ENCODE measurements at places on chromosomes 1 and 21.

DNA sequence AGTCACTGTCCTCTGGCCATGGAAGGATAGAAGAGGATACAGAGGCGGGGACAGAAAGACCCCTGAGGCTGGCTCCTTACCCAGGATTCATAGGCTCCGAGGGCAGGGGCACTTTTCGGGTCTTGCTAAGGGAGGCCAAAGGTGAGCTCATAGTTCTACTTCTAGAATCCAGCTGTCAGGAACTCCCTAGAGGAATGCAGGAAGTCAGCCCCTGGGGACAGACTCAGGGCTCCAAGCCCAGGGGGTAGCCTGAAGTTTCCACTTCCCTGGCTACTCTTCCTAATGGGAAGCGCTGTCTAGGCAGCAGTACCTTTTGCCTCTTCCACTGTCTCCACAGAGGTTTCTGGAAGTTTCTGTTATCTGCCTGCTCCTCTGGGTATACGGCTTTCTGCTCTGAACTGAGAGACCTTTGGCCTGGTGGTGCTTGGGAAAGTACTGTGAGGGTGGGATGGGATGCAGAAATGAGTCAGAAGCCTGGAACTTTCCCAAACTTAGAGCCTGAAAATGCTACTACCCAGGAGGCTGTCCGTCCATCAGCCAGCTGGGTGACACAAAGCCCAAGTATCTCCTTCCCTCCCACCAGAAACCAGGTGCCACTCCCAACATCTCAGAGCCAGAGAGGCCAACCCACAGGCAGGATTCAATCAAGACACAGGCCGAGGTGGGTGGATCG is 3.6 kb downstream of the UBXN11 start:
- no peak for DNase-seq

DNA sequence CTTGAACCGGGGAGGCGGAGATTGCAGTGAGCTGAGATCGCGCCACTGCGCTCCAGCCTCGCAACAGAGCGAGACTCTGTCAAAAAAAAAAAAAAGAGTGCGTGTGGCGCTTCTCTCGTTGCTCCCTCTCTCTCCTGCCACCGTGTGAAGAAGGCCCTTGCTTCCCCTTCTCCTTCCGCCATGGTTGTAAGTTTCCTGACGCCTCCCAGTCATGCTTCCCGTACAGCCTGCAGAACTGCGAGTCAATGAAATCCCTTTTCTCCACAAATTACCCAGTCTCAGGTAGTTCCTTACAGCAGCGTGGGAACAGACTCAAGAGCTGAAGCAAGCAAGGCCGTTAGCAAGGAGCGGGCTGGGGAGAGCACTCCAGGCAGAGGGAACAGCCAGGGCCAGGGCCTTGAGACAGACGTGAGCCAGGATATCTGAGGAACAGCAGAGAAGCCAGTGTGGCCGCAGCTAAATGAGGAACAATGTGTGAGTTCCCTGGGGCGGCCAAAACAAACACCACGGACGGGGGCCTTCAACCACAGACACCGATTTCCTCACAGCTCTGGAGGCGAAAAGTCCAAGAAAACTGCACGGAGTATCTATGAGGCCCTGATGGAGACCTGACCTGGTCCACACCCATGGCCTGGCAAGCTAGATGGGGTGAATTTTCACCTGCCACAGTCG is 54.2 kb upstream of the ETS2 start:
- peak; percentile 53 for DNase-seq

GRCh38 chr1:5648410-5649165 is 343.6 kb downstream of the NPHP4 start:
- no peak for DNase-seq

DNA sequence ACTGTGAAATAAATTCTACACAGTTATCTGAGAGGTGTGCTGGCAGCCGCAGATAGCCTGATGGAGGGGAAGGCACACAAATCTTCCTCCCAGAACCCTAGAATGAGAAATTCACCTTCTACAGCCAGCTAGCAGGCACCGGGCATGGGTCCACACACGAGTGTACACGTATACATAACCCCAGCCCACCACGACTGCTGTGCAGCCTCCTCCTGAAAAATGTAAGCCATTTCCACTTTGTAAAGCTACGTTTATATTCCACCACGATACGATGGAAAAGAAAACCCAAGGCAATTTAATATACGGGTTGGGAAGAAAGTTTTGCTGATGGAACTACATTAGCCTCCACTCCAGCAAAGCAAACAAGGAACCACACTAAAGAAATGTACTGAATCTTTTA is 1.8 kb downstream of the BTG3 start:
- DNase-seq, result no peak

- DNase-seq, result no peak
These were observed 178.6 kb downstream of the RRAGC start for GRCh38 chr1:38680801-38681510.

DNA sequence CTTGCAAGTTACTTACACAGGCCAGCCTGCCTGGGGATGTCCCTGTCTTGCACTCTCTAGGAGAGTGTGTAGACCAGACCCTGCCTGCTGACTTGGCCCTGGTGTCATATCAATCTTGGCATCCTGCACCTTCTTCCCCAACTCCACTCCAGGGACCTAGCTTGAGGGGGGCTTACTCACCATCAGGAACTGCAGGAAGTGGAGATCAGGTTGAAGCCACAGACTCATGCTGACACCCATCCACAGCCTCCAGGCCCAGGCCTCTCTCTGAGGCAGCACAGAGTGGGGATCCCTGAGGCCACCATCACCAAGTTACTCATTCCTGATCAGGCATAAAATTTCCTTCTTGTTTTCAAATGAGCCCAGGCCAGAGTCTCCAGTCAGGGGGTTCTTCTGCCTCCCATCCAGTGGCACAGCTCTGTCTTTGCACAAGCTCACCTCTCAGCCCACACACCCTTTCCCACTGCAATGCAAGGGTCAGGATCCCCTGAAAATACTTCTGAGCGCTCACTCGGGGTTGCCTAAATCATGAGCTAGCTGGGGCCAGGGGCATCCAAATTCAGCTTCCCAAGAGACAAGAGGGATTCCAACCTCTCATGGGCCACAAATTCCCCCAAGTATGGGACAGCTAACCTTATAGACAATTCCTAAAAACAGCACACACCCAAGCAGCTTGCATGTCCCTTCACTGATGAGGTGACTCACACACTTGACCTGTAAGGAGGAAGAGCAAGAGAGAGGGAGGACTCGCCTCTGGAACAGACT is 33.5 kb downstream of the CSMD2 start:
- no peak for DNase-seq

DNA sequence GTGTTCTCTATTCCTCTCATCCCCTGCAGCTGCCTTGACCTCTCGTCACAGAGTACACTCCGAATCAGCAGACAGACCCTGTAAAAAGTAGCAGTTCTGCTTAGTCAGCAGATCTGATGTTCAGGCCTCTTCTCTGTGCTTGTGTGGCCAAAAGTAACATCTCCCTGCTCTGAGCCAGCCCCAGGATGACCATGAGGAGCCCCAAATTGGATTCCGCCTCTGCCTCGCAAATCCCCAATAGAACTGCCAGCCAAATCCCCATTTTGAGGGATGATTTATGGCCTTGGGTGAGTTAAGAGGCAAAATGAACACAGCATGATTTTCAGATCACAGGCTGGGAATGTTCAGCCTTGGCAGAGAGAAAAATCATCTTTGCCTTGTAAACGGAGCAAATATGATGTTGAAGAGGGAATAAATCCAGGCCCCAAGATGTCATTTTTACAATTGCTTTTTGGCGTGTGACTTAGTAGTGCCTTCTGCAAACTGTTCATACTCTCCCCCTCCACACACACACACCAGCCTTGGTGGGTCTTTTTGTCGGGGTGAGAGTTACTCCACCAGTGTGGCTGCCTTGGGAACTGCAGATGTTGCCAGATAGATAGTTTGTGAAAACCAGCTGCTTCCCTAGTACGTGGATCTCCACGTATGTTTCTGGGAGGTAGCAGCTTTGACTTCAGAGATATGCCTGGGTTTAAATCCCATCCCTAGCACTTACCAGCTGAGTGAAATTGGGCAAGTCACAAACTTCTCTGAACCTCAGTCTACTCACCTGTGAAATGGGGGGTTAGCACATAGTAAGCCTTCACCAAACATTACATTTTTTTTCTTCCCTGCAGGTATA is 77.8 kb downstream of the MAN1C1 start:
- DNase-seq, result no peak

Measured in CD4-positive, alpha-beta T cell treated with Interleukin-4 for 1 hour (primary cell).